Suppressor macrophage treated with lipopolysaccharide for 4 hours (primary cell): ENCODE measurements at places on chromosomes 2 and 18.

DNA sequence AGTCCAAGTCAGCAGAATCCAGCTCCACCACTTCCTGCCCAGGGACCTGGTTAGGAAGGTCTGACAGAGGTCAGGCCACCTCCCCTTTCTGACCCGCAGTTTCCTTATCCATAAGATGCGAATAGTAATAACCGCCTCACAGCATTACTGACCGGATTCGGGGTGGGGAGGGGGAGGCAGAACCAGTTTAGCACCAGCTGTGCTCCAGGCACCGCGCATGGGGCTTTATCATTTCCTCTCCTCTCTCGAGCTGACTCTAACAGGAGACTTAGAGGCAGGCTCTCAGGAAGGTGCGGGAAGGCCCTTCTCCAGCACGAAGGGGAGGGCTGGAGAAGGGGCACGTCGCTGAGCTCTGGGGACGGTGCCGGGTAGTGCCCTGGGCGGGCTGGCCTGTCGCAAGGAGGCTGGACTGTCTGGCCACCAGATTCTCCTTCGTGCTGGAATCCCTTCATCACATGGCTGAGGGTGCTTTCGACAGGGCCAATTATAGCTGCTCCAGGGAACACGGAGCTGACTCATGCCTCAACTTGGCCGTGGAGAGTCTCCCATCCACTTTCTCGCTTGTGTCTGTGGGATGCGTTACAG is 5.7 kb downstream of the EHD3 start:
- no peak for DNase-seq

DNA sequence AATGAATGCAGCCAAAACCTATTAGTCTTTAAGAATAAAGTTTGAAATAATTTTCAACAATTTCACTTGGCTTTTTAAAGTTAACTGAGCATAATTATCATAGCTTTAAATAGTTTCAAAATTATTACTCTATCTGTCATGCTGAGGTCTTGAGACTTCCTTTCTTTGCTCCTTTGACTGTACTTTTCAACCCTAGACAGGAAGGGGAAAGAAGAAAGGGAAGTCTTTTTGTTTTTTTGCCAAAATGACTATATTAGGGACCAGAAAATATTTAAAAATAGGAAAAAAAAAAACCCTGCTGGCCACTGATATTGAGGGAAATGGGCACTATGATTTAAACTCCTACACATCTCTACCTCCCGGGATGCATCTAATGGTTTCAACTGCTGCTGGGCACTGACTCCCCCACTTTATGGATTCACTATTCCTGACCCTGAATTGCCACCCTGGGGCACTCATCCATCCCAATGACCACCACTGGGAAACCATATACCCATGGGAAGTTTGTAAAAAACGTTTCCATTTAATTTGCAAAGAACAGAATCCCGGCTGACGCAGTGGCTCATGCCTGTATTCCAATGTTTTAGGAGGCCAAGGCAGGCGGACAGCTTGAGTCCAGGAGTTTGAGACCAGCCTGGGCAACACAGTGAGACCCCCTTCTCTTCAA is 50.5 kb downstream of the GAREM1 start:
- DNase-seq, result peak; percentile 26

- no peak for DNase-seq
Observed at GRCh38 chr18:54162431-54162830, 62.0 kb downstream of the MBD2 start.

GRCh38 chr2:85257970-85258605 is 69.7 kb downstream of the TGOLN2 start:
- no peak for DNase-seq

DNA sequence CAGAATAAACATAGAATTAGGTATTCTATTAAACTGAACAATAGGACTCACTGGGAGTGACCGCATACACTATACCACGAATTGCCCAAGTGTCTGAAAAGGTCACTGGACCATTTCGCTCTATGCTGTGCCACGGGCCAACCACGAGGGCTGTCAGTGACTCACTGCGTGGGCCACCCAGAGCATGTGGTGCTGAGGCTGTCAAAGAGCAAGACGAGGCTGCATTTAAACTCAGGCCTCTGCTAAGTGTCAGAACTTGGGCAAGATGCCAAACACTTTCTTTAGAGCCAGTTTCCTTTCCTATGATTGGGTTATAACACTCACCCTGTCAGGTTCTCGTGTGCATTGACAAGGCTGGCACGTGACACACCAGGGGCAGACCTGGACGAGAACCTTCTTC is 97.5 kb downstream of the SH3YL1 start:
- DNase-seq, result no peak

- DNase-seq, result no peak
Observed at GRCh38 chr2:23169896-23170295, 215.1 kb upstream of the KLHL29 start.
